ENCODE measurements at places on chromosomes 13 and 19. TPM values are rescaled to one million over a fixed set of nuclear protein-coding genes. Genes with fewer than 3 reads are reported as not detected.

Gene SIGLEC12
- not detected for polyA plus RNA-seq

Gene SIAH3
- 27.0 TPM for polyA plus RNA-seq

Gene NTN5
- polyA plus RNA-seq = 0.16 TPM

Gene SULT2A1
- not detected for polyA plus RNA-seq

Gene IGFLR1
- polyA plus RNA-seq = 1.0 TPM

Gene LRRC8E
- polyA plus RNA-seq = not detected

Gene ZNF285
- polyA plus RNA-seq = 12.3 TPM

Gene RASAL3
- not detected for polyA plus RNA-seq

Gene LRRC63
- 0.67 TPM for polyA plus RNA-seq

Gene CCDC169
- 3.8 TPM for polyA plus RNA-seq

Gene CEBPA
- polyA plus RNA-seq = not detected

Gene ADAMTSL5
- polyA plus RNA-seq = not detected

Gene ZNF579
- polyA plus RNA-seq = 0.36 TPM

Gene OR7A5
- polyA plus RNA-seq = not detected

Gene FAM124A
- 2.3 TPM for polyA plus RNA-seq

Gene TBXA2R
- polyA plus RNA-seq = not detected

Gene SYNE4
- polyA plus RNA-seq = 3.4 TPM

Gene MEF2B
- not detected for polyA plus RNA-seq

Gene PCP2
- 1,380 TPM for polyA plus RNA-seq

Gene ZNF296
- not detected for polyA plus RNA-seq

Gene ZNF229
- 5.1 TPM for polyA plus RNA-seq

Gene KL
- polyA plus RNA-seq = 0.69 TPM

Gene ASF1B
- not detected for polyA plus RNA-seq

Gene ZNF773
- 1.4 TPM for polyA plus RNA-seq

Gene SOX21
- 0.63 TPM for polyA plus RNA-seq

Gene ZNF568
- 13.4 TPM for polyA plus RNA-seq

Gene UQCR11
- 706 TPM for polyA plus RNA-seq

Gene WASF3
- polyA plus RNA-seq = 126 TPM

Gene KCTD12
- polyA plus RNA-seq = 377 TPM

Gene ZNF540
- 40.2 TPM for polyA plus RNA-seq

Gene GPR18
- 1.1 TPM for polyA plus RNA-seq

Gene PALM3
- 0.13 TPM for polyA plus RNA-seq

Gene ZNF28
- 4.6 TPM for polyA plus RNA-seq

Gene CLEC4G
- polyA plus RNA-seq = not detected

Gene ADGRE1
- not detected for polyA plus RNA-seq

Gene VSTM1
- polyA plus RNA-seq = not detected

Gene ERICH6B
- polyA plus RNA-seq = not detected

Gene NLRP7
- polyA plus RNA-seq = not detected

Gene WDR88
- polyA plus RNA-seq = not detected

Gene IZUMO1
- 1.9 TPM for polyA plus RNA-seq
